ENCODE measurements at places on chromosomes 4 and X.
A peak's percentile ranks its signal among the peaks of the same experiment; 100 is the strongest.

DNA sequence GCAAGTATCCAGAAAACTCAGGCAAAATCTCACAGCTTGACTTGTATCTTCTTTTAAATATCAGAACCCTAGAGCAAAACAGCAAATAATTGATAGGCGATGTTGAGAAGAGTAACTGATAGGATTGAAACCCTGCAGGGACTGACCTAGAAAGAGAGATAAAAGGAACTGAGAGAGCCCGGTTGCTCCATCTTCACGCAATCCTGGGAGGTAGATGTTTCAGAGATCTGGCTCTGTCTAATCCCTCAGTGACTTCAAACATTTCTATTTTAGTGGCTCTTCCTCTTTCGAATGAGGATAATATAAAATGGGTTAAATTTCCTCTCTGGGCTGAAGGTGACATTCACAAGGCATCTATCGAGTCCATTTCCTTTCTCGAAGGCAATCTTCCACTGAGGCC, 39.3 kb upstream of the RPL34 start:
- no peak for DNase-seq

- no peak for DNase-seq
Observed at GRCh38 chr4:76486588-76487276, 51.7 kb downstream of the SHROOM3 start.

DNA sequence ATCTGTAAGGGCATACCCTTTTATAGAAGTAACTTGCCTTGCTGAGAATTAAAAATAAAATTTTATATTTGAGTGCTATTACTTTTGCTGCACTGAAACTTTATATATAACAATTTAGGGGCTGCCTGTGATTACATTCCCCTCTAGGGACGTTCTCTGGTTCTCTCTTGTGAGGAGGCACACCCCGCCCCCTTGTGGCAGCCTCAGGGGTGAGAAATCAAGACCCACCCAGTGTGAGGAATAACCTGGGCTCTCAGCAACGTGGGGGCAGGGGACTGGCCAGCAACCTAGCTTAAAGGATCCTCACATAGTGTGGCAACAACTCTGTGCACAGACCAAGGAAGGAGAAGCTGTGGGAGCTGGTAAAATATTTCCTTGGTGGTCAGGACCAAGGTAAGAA, 43.7 kb downstream of the MAGEA9 start:
- DNase-seq: no peak

DNA sequence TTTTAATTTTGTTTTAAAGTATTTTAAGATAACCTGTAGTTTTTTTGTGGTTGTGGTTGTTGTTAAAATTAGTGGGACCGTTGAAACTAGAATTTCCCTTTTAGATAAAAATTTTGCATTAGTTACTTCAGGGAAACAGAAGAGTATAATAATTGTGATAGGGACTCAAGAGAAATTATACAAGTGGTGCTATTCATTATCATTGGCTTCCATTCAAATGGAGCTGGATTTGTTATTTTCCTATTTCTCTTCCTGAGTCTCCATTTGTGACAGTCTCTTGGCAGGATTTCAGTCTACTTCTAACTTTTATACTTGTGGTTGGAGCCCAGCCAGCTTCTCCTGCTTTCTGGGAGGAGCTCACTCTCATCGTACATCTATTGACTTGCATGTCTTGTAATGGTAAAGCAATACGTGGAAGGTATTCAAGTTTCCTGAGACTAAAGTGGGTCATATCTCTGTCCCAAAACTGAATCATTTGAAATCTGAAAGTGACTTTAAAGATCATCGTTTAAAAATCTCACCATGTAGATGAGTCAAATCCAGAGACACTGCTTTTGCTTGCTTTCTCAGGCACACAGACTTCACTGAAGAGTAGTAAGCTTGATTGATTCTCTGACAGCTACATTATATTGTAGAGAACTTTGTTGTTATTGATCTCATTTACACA, 155.8 kb downstream of the RPA4 start:
- peak; percentile 60 for DNase-seq

- DNase-seq: no peak
Observed at GRCh38 chrX:1464041-1464970, 11.6 kb upstream of the ASMTL start.

DNA sequence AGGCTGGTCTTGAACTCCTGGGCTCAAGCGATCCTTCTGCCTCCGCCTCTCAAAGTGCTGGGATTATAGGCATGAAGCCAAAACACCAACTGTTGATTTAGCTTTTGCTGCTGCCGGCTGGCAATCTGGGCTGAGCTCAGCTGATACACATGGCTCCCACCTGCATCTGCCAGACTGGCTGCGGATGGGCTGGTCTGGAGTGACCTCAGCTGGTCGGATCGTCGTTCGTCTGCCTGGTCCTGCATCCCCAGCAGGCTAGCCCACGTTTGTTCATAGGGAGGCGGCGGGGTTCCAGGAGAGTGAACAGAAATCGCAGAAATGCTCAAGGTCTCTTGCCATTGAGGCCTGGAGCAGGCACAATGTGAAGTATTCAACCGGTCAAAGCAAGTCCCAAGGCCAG, 74.4 kb upstream of the DDX3X start:
- DNase-seq: no peak

DNA sequence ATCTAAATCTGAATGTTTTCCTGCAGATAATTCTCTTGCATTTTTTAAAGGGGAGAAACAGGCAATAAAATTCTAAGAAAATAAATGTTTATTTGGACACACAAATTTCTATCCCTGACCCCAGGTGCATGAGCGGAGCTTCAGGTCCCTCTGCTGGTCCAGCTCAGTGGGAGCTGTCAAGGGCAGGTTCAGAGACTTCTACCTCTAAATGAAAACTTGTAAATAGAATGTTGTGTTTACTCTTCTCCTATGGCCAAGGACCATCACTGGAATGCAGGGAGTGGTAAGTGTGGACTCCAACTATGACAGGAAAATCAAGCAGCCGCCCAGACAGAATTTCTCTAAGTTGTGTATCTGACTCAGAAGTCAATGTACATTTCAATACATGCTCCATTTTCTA, 148.6 kb upstream of the TTC29 start:
- no peak for DNase-seq

GRCh38 chr4:98851806-98852205, 77.1 kb downstream of the EIF4E start:
- peak; percentile 20 for DNase-seq

- no peak for DNase-seq
Observed at GRCh38 chrX:130155564-130155963, 10.1 kb downstream of the AIFM1 start.

DNA sequence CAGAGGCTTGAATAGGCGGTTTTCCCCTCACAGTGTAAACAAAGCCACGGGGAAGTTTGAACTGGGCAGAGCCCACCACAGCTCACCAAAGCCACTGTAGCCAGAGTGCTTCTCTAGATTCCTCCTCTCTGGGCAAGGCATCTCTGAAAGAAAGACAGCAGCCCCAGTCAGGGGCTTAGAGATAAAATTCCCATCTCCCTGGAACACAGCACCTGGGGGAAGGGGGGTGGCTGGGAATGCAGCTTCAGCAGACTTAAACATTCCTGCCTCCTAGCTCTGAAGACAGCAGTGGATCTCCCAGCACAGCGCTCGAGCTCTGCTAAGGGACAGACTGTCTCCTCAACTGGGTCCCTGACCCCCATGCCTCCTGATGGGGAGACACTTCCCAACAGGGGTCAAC, 44.0 kb upstream of the USP38 start:
- no peak for DNase-seq

DNA sequence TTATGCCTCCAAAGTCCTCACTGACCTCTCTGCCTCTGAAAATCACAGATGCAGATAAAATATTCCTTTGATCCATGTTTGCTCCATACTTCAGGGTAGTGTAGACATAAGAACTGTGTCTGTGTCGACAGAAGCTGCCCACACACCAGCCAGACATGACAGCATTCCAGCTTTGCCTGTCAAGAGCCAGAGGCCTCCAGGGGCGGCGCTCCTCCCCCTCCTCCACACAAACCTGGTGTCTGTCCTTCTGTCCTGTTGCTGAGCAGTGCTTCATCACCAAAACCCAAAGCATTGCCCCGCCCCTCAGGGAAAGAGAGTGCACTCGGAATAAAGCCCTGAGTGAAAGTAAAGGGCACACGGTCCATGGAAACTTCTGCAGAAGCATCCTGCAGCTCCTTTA, 379.4 kb downstream of the FBXW7 start:
- DNase-seq: no peak

All from astrocyte of the spinal cord (primary cell).